ENCODE measurements at places on chromosomes 13 and 19.

- no peak for DNase-seq
Observed at GRCh38 chr13:23639674-23640073, 69.5 kb downstream of the TNFRSF19 start.

DNA sequence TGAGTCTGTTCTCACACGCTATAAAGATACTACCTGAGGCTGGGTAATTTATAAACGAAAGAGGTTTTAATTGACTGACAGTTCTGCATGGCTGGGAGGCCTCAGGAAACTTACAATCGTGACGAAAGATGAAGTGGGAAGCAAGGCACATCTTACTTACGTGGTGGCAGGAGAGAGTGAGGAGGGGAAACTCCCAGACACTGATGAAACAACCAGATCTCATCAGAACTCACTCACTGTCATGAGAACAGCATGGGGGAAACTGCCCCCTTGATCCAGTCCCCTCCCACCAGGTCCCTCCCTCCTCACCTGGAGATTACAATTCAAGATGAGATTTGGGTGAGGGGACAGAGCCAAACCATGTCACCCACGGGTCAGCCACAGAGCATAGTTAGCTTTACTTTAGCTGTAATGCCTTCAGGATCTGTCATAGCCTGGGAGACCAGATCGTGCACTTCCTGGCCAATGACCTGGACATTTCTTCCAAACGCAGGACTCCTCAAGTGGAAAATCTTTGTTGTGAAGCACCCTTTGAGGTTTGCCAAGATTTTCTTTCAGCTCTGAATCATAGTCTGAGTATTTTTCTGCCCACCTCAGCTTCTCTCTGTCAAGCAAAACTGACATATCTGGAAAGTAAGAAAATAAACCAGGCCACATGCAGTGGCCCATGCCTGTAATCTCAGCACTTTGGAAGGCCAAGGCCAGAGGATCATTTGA, 25.2 kb upstream of the HIF3A start:
- no peak for DNase-seq

DNA sequence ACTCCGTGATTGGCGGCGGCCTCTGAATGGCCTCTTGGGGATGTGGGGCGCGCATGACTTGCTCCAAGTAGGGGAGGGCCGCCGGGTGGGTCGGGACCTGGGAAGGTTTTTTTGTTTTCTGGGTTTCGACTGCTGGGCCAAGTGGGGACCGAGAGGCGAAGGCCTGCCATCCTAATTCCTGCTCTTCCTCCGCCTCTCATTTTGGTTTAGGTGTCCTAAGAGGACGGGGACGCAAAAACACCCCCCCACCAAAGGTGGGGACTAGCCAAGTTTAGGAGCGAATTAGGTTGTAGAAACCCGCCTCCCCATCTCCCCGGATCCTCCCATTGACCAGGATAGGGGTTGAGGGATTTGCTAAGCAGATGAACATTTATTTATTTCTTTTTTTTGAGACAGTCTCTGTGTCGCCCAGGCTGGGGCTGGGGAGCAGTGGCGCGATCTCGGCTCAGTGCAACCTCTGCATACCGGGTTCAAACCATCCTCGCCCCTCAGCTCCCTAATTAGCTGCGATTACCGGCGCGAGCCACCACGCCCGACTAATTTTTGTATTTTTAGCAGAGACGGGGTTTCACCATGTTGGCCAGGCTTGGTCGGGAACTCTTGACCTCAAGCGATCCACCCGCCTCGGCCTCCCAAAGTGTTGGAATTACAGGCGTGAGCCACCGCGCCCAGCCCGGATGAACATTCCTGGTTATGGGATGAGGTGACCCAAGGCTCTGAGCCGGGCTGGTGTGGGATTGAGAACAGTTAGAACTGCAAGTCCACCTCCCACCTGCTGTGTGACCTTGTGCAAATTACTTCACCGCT, 838 bp downstream of the PPP2R1A start:
- no peak for DNase-seq

DNA sequence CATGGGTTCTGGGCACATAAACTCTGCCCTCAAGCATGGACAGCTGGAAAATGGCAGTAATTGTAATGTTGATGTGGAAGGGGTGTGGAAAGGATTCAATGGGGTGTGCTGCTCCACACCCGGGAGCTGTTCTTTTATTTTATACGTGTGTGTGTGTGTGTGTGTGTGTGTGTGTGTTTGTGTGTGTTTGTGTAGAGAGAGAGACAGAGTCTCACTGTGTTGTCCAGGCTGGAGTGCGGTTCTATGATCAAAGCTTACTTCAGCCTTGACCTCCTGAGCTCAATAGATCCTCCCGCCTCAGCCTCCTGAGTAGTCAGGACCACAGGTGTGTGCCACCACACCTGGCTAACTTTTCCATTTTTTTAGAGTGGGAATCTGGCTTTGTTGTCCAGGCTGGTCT, 2.8 kb downstream of the MRPS12 start:
- no peak for DNase-seq

DNA sequence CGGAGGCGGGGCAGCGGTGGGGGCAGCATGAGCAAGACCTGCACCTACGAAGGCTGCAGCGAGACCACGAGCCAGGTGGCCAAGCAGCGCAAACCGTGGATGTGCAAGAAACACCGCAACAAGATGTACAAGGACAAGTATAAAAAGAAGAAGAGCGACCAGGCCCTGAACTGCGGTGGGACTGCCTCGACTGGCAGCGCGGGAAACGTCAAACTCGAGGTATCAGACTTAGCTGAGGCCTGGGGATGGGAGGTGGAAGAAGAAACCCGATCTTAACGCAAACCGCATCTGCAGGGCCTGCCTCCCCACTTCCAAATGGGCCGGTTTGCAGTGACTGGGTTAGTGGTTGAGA, 693 bp downstream of the RFXAP start:
- peak; percentile 12 for DNase-seq

DNA sequence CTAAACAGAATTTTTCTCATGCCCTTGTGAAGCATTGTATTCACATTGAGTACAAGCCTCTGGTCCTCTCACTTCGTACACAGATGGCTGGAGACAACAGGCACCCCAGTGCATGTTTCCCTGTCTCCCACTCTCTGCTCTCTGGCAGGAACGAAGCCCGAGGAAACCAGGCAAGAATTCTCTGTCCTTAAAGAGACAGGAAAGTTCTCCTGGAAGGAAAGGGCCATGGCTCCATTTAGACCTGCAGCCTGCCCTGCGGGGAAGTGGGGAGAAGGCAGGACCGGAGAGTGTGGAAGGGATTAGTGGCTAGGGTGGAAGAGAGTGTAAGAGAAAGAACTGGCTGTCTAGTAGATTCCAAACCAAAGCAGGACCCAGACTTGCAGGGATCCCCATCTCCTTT, 15.5 kb upstream of the AMER2 start:
- DNase-seq = no peak

- no peak for DNase-seq
Observed at GRCh38 chr19:46303322-46303690, 6.5 kb downstream of the HIF3A start.

DNA sequence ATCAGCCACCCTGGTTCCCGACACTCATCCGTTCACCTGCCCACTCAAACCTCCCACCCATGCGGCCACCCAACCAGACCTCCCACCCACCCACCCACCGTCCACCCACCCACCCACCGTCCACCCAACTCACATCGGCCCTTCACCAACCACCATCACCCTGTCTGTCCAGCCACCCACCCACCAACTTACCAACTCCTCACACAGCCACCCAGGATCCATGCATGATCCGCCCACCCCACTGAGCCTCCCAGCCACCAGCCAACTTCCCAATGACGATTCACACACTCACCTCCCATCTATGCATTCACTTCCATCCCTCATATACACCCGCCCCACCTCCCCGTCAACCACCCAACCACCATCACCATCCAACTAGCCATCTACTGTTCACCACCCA, 4.3 kb downstream of the JOSD2 start:
- DNase-seq = no peak

DNA sequence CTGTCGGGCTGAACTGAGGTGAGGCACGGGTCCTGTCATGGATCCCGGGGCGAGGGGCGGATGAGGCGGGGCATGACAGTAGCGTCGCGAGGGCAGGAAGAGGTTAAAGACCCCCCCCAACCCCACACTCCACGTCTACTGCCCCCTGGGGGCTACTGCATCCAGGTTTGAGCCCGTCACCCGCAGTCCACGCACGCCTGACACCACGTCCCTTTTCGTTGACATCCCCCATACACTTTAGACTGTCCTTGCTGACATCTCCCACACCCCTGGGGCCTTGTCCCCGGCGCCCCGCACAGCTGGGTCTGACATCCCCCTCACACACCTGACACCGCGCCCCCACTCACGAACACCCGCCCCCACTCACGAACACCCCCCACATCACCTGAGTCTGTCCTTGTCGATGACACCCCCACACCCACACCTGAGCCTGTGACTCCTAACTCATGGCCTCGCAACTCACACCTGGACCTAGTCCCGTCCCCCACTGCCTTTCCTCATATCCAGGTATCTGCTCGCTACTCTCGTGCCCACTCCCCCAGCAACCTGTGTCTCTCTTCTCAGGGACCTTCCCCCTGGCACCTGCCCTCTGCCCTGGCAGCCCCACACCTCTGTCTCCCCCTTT, 416 bp downstream of the SLC25A42 start:
- DNase-seq = peak; percentile 3

GRCh38 chr19:40803857-40804782, 5.1 kb downstream of the EGLN2 start:
- DNase-seq = peak; percentile 36

DNA sequence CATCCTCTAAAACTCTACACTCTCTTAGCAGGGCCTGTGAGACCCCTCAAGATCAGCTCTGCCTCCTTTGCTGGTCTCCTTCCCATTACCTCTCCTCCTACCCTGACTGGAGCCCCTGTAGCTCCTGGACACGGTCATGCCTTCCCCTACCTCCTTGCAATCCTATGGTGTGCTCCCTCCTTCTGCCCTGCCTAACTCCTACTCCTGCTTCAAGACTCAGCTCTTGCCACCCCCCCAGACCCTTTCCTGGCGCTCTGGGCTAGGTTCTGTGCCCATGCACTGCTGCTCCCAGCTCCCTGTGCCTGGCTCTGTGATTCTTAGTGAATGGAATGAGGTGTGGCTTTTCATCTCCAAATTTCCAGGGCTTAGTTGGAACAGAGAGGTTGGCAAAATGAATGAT, 28.0 kb upstream of the TPTE2 start:
- DNase-seq = no peak

GRCh38 chr13:51326777-51327176, 12.7 kb upstream of the SERPINE3 start:
- DNase-seq = no peak

DNA sequence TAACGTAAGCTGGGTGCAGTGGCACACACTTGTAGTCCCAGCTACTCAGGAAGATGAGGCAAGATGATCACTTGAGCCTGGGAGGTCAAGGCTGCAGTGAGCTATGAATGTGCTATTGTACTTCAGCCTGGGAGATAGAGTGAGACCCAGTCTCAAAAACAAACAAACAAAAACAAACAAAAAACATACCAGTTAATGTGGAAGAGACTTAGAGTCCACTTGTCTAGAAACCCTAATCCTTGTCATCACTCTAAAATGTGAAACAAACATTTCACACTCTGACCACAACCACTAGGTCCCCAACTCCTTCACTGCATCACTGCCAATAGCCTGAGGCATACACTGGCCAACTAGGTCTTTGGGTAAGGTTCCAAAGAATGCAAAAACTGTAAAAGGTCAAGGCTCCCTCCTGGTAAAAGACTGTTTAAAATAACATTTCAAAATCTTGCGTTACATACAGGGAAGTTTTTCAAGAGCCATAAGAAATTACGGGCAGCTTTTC, 28.6 kb upstream of the CYP2B6 start:
- DNase-seq = no peak

GRCh38 chr13:41263261-41263971, at the start of gene MTRF1:
Gene MTRF1, minus strand, starts transcription at chr13:41263576. Its CDS starts 2,669 bp downstream, at chr13:41260907.
- peak; percentile 68 for DNase-seq

GRCh38 chr13:70297189-70297616, 189.0 kb upstream of the KLHL1 start:
- DNase-seq = no peak

DNA sequence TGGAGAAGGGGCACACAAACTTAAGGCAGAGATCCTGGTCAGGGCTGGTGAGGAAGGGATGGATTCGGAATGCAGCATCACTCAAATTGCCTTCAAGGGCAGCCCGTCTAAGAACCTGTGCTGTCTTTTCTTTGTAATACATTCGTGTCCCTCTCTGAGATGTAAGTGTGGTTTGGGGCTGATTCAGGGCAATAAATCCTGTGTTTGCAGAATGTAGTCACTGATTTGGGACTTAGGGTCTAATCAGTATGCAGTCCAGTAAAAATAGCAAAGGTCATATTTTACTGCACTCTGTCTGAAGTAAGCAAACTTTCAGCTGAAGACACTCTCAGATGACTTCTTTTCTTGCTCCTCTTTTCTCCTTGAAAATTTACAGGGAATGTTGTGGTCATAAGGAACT, 93.8 kb upstream of the C1QTNF9B start:
- no peak for DNase-seq

GRCh38 chr19:49774969-49775368, 8.2 kb downstream of the AP2A1 start:
- DNase-seq = no peak

- no peak for DNase-seq
Observed at GRCh38 chr13:29059800-29060199, 239.7 kb downstream of the MTUS2 start.

DNA sequence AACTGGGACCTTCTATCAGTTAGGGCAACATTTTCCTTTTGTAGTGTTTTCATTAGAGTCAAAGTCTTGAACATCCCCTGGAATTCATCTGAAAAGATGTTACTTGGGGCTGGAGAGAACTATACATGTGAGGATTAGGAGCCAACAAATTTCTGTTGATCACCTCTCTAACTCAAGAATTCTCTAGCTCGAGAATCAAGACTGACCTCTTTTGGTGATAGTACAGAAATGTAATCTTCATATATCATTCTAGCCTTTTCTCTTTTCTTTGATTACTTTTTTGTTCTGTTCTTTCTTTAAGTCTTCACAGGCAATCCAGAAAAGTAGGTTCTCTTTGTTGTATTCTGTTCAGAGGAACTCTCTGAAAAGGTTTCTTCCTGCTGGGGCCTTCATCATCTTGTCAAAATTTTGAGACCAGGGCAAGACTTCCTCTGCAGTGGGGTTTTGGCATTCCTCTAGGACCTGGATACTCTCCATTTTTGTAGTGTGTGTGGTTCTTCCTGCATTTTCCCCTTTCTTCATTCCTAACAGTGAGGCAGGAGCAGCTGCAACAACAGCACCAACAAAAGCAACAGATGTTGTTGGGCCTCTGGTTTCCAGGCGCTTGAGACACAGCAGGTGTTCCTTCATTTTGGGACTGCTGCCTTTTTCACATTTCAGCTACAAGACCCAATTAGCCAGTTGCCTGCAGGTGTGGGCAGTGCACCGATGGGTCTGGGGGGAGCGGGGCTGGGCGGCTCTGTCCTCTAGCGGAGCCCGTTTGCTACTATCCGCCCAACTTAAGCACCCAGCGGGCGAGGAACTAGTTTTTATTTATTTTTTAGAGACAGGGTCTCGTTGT, 26.2 kb downstream of the ELF1 start:
- no peak for DNase-seq

DNA sequence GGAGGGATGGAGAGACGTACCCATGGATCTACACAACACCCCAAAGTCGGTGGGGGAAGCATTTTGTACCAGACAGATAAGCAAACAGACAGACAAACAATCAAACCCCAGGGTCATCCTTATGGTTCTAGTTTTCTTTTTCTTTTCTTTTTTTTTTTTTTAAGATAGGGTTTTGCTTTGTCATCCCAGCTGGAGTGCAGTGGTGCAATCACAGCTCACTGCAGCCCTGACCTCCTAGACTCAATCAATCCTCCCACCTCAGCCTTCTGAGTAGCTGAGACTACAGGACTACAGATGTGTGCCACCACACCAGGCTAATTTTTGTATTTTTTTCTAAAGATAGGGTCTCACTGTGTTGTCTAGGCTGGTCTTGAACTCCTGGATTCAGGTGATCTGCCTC, 17.9 kb upstream of the FBL start:
- no peak for DNase-seq

GRCh38 chr13:97506511-97506910, 72.5 kb downstream of the RAP2A start:
- DNase-seq = no peak

Data from stimulated activated CD4-positive, alpha-beta T cell treated with anti-CD3 and anti-CD28 coated beads, Interleukin-12 subunit alpha, Interleukin-12 subunit beta, amount 100 ng/mL, for 48 hours (primary cell).